Stimulated activated CD4-positive, alpha-beta T cell treated with anti-CD3 and anti-CD28 coated beads, Interleukin-4, amount 100 ng/mL, for 1 hour (primary cell): ENCODE measurements at places on chromosomes 3 and 15.

- DNase-seq, result no peak
Measured at GRCh38 chr3:12817343-12817710, 20.8 kb downstream of the CAND2 start.

GRCh38 chr3:126847061-126847460 lies 135.9 kb upstream of the PLXNA1 start:
- DNase-seq, result no peak

DNA sequence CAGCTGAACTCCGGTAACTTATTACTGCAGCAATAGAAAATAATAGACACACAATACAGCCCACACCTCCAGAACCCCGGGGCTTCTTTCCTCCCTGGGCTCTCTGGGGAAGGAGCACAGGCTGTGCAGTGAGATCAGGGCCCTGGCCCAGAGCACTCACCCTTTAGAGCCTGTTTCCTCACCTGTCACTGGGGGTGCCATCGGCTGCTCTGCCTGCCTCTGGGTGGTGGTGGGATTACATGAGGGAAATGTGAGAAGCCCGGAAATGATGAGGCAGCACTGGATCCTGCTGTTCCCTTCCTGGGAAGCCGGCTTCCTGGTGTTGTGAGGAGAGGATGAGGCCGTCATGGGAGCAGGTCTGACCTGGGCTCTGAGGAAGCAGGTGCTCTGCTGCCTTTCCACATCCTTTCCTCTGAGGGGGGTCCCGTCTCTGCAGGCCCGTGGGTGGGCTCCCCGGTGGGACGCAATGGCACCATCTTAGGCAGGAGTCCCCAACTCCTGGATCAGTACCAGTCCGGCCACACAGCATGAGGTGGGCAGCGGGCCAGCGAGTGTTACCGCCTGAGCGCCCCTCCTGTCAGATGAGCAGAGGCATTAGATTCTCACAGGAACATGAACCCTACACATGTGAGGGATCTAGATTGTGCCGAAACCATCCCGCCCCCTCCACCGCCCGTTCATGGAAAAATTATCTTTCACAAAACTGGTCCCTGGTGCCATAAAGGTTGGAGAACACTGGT lies 220.9 kb upstream of the CTDSPL start:
- DNase-seq, result no peak

DNA sequence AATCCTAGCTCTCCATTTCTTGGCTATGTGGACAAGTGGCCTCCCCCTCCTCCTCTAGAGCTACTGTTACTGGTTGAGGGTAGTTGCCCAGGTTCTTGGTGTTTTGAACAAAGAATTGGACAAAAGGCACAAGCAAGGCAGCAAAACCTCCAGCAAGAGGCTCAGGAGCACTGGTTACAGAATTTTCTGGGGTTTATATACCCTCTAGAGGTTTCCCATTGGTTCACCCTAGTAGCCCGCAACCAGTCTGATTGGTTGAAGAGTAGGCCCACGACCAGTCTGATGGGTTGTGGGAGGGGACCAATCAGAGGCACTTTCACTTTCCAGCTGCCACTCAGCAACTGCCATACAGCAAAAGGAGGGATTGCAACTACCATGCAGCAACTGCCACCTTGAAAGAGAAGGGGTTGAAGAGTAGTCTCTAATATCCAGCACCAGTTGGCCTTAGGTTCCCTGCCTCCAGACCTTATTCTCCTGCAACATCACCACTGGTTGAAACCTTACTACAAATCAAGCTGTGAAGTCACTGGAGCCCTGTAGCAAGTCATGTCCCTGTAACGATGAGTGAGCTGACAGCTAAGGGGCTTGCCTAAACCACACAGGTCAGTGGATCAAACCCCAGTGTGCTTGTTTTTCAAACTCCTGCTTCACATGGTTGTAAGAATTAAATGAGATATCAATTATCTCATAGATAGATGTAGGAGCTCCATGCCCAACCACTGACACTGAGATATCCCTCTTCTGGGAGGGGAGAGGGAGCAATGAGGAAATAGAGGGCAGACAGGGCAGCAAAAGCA lies 2.9 kb upstream of the C15orf39 start:
- no peak for DNase-seq
